GM20000 (cell line): ENCODE measurements at places on chromosomes 2 and 18.
A peak's percentile ranks its signal among the peaks of the same experiment; 100 is the strongest.

DNA sequence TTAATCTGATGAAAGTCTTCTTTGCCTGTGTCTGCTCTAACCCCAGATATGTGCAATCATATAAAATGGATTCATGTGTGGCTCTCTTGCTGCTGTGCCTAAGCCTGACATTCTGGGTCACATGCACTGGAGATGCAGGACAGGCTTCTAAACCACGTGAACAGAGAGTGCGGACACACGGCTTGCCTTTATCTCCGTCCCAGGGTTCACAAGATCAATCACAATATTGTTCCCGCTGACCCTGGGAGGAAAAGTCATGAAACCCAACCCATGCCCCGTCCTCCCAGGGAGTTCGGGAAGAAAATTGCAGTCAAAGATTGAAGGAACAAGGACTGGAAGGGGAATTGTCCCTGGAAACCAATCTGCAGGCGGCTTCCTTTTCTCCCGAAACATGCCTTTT, 74.8 kb downstream of the VAPA start:
- DNase-seq, result no peak

- no peak for DNase-seq
Measured at GRCh38 chr2:119323459-119323858, 43.2 kb downstream of the C2orf76 start.

DNA sequence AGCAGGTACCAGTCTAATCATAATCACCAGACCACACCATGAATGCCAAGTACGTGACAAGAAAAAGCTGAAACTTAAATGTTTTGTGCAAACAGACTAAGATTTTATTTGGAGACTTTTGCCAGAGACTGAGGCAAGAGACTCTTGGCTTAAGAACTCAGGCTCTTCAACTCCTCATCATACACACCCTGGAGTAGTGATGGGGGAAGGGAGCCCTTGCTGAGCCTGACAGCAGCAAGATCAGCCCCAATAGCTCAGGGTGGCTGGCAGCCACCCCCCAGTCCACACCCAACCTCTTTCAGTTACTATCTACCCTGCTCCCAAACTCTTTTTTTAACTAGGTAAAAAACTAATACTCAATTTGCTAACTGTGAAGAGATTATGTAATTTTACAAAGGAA, 114.8 kb downstream of the CCBE1 start:
- no peak for DNase-seq

- no peak for DNase-seq
Measured at GRCh38 chr2:161994761-161995520, 79.1 kb downstream of the DPP4 start.

DNA sequence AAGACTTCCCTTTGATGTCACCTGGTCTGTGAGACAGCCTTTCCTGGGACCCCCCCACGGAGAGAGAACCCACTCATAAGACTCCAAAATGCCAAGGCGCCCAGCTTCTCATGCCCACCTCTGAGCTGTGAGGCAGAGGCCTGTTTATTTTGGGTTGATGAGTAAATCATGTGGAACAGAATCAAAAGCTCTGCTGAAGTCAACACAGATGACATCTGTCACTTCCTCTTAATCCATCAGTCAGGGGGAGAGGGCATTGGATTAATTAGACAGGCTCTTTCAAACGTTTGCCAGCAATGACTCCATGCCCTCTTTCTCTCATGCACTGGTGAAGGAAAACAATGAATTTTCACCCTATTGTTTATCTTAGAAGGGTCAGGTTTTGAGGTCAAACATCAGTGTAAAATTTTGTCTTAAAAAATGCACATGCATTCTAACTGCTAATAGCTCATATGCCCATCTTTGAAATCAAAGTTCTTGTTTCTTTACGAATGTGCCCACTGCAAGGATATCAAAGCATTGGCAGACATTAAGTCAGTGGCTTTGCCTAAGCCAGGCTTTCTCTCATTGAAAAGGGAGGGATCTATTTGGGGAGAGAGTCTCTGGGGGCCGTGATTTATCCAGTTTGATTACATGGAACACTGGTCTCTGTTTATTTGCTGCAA, 184.1 kb downstream of the ACKR3 start:
- no peak for DNase-seq

- no peak for DNase-seq
Measured at GRCh38 chr2:201093573-201093972, 21.8 kb downstream of the NDUFB3 start.

DNA sequence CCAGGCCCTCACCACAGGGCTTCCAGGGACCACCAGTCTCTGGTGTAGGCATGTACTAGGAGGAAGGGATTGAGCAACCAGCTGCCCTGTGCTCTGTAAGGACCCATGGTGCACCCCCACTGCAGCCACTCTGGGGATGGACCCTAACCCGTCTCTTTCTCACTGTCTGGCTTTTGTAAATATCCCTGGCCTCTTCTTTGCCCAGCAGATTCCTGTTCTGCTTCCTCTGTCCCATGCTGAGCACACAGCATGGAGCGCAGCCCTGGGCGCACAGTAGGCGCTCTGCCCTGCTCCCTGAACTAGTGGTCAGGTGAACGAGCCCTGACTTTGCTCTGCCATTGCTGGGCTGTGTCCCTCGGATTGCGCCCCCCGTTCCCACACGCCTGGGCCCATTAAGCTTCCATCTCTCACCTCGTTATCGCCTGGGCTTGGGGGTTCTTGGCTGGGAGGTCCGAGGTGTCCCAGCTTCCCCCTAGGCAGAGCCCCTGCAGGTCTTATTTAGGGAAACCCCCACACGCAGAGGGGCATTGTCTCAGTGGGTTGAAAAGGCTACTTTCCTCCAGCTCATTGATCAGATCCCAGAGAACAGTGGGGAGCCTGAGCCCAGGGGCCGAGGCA, 162.1 kb downstream of the MYCN start:
- DNase-seq, result no peak

GRCh38 chr2:150832686-150833085, 345.2 kb upstream of the RND3 start:
- DNase-seq, result no peak

- peak; percentile 62 for DNase-seq
Measured at GRCh38 chr2:215811409-215812345, 201.7 kb downstream of the MREG start.

- DNase-seq, result no peak
Measured at GRCh38 chr2:12539776-12540562, 176.8 kb upstream of the TRIB2 start.

GRCh38 chr2:88698027-88698413, 6.5 kb downstream of the RPIA start:
- no peak for DNase-seq
